ENCODE measurements at places on chromosomes 16 and 17.

DNA sequence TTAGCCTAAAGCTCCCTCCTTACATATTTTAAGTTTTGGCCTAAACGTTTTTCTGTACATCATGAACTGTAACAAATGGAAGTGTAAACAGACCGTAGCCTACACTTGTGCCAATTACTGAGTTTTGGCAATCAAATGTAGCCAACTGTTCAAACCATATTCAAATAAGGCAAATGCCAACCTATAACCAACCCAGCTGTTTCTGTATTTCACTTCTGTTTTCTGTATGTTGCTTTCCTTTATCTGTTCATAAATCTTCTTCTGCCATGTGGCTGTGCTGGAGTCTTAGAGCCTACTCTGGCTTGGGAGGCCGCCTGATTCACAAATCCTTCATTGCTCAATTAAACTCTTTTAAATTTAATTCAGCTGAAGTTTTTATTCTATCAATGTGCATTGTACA is 6.9 kb upstream of the C16orf78 start:
- no peak for DNase-seq

- no peak for DNase-seq
Observed at GRCh38 chr17:10681866-10682446, 15.4 kb downstream of the SCO1 start.

DNA sequence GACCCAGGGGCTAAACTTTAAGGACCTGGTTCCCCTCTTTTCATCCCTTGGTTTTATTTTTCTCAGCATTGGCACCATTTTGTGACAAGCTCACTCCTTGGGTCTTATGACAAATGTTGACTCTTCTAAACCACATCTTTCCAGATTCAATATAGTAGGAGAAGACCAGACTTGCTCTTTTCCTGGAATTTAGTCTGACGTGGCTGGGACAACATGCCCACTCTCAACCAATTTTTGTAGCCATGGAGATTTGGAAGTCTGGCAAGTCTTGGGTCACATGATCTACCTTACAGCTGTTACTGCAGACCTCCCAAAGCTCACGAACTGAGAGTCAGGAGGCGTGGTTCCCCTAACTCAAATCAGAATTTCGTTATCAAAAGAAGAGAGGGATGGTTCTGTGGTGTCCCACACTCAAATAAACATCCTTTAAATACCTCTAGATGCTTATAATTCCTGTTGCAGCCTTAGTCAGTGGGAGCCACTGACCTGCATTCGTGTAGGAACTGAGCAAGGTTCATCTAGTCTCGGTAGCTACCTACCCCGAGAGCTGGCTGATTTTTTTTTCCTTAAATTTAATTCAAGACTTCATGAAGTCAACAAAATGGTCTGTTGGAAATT is 683.5 kb downstream of the MAF start:
- no peak for DNase-seq

DNA sequence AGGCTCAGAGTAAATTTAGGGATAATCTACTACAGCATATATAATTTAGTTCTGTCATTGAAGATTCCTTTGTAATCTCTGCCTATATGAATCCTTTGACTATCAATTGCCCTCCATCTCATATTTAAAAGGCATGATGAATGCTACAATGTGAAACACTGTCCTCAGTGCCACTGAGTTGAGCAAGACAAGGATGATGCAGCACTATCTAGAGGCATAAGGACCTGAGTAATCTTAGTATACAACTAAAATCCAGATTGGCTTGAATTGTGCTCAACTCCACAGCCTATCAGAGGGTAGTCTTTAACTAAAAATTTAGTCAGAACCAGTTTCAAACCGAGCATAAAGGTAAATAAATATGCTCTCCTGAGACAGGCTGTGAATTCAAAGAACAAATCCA is 11.6 kb upstream of the STRADA start:
- no peak for DNase-seq

DNA sequence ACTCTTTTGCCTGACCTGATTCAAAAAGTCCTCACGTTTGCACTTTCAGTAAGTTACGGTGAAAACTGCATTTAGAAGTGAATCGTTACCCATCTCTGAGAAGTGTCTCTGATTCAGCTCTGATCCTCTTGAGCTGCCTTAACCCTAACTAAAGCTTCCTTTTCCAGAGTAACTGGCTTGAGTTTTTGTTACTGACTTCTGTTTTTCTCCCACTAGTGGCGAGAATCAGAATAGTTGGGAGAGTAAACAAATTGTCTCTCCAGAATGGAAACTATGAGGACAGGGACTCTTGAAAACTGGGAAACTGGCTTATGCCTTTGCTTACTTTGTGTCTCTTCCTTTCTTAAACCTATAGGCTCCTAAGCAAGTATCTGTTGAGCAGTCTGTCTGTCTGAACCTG is 31.3 kb upstream of the KPNB1 start:
- DNase-seq, result no peak

GRCh38 chr16:31088459-31089183 is at the start of gene PRSS53:
PRSS53 (minus strand) TSS chr16:31088943; CDS start chr16:31088809, 134 bp downstream.
- DNase-seq, result no peak

GRCh38 chr17:7081341-7082062 is 1.5 kb upstream of the CLEC10A start:
- no peak for DNase-seq

- DNase-seq, result no peak
Observed at GRCh38 chr16:49127103-49127502, 154.5 kb downstream of the CBLN1 start.

DNA sequence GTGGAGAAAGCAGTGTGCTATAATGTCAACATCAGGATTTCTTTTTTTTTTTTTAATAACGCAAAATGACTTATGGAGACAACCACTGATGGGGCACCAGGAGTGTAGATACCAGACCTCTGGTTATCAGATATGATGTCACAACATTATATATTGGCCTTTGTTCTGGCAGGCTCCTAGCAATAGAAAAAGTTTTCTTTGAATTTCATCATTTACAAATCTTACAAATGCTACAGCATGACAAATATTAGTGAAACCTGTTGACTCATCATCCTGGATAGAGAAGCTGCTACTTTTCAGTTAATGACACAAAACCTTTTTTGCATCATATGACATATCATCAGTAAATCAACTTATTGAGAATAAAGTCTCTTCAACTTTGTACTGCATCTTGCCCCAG is 6.1 kb downstream of the THUMPD1 start:
- no peak for DNase-seq

DNA sequence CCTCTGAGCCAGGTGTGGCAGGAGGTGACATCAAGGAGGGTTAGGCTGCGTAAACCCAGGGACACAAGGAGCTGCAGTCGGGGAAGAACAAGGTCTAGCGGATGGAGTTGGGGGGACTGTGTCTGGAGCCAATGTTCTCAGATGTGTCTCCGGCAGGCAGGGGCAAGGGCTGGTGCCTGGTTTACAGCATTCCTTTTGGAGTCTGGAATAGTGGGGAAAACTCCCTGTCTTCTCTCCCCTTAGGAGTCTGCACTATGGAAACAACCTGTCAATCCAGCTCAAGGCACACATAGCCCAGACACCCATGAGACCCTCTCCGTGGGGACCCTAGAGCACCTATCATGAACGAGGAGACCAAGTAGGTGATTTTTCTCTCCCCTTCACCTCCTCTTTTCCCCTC is 27.5 kb downstream of the NLRC5 start:
- no peak for DNase-seq

DNA sequence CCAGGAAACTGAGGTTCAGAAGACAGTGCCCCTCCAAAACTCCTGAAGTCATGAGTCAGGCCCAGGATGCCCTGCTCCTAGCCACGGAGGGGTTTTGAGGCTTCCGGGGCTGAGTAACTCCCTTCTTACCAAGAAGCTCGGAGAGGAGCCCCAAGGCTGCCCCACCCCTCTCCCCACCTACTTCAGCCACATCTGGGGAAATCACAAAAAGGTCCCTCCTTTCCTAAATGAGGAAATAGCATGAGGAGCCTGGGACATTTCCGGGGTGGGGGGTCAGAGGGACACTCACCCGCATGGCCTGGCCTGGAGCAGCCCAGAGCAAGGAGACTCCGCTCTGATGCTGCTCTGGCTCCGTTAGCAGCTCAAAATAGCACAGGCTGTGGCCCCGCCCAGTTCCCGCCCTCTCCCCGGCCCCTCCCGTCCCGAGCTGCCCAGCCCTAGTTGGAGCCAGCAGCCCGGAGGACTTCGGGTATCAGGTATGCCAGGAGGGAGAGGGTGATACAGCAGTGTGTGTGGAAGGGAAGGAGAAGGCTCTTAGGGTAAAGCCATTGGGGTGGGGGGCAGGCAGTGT is 40.1 kb downstream of the MYO18A start:
- DNase-seq, result peak; percentile 69

DNA sequence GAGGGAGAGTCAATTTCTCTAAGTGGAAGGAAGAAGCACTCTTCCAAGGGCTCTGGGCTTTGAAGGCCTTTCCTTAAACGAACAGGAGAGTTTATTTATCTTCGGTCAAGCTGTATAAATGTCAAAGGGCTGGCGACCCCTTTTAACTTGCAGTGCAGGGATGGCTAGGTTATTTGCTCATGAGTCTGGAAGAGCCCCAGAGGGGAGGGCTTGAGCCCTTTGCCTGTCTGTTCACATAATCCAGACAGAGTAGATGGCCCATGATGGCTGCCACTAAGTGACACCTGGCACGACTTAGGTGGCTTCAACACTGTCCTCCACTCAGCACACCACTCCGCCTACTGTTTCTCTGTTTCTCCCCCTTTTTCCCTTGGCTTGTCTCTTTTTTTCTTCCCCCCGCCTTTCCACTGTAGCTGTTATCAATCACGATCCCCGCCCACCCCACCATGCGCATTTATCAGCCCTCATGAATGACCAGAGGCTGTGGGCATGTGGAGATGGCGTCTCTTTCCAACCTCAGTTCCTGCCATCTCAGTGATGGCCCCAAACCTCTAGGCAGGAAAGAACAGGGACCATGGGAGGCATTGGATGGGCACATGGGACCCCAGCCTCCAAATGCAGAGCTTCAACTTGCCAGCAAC is 408.7 kb upstream of the TNRC6C start:
- no peak for DNase-seq

DNA sequence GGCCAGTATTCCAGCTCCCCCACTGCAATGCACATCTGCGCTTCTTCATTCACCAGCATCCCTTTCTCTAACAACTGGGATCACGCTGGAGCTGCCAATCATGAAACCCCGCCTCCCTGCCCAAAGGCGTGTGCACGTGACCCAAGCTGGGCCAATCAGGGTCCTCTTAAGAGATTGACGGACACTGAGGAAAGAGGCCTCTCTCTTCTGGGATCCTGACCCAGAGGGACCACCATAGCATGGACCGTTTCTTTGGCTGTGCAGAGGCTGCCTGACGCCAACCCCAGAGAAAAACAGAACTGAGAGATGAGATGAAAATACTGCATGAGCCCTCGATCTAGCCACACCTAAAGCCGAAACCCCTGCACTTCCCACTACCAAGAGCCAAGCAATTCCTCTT is 32.0 kb downstream of the COTL1 start:
- no peak for DNase-seq

DNA sequence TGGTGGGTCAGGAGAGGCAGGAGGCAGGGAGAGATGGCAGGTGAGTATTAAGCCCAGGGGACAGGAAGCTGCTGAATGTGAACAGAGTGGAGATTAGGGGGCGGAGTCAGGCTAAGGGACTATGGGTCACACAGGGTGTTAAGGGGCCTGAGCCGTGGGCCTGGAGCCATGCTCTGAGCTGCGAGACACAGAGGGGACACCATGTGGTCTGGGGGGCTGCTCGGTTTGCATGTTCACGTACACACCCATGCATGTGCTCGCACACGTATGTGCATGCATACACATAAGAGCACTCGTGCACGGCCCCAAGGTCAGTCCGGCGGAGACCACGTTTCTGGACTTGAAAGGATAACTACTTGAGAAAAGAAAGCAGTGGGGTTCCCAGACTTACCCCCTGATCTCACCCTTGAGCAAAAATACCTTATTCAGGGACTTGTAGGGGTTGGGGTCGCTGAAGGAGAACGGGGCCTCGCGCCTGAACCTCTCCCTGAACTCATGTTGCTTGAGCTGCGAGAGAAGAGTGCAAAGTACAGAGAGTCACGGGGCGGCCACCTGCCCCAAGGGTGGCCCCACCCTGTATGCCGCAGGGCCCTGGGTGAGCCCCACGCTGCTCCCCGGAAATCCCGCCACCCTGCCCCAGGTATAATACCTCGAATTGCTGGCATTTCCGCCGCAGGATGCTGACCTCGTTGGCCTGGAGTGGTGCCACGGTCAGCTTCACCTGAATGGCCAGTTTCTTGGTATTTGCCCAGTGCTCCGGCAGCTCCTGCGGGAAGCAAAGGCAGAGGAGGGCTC is 50.8 kb downstream of the DNAH17 start:
- no peak for DNase-seq

DNA sequence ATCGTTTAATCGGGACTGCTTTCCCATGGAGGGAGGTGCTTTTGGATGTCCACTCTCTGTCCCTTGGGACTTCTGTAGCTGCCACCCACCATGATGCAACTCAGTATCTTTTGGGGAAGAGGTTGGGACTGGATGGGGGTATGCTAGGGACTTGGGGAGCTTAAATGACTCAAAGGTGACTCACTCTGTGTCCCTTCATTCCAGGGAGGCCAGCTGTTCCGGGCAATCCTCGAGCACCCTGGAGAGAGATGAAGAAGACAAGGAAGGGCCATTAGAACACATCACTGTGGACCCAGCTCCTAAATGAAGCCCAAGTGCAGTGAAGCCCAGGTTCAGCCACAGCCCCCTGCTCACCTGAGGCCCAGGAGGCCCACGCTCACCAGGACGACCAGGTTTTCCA is 4.6 kb downstream of the COL1A1 start:
- DNase-seq, result no peak

- no peak for DNase-seq
Observed at GRCh38 chr16:68279726-68280558, 15.6 kb downstream of the SLC7A6 start.

DNA sequence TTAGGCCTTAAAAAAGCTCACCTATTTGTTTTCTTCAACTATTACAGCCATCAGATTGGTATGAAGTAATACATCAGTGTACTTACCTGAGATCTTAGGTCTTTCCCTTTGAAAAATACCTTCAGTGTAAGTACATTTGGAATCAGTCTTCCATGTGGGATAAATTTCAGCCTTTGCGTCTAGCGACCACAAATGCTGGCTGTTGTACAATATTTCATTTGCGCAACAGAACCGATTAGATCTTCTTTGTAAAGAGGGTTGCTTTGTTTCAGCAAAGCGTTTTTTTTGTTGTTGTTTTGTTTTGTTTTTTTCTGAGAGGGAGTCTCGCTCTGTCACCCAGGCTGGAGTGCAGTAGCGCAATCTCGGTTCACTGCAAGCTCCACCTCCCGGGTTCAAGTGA is 394.0 kb downstream of the CPPED1 start:
- DNase-seq, result no peak

- no peak for DNase-seq
Observed at GRCh38 chr16:46812781-46813540, 18.0 kb downstream of the C16orf87 start.

GRCh38 chr17:49210158-49211029 is at the start of the genes ABI3 and GNGT2:
ABI3 (plus strand) TSS chr17:49210707; CDS start chr17:49210725, 18 bp downstream.
GNGT2 (minus strand) TSS chr17:49210574; CDS start chr17:49207422, 3,152 bp downstream.
- peak; percentile 42 for DNase-seq

- DNase-seq, result no peak
Observed at GRCh38 chr17:2571523-2572303, 21.7 kb upstream of the PAFAH1B1 start.
